ENCODE measurements at places on chromosomes 6 and 20.

- DNase-seq, result no peak
Observed at GRCh38 chr6:107318100-107318736, 141.1 kb downstream of the PDSS2 start.

- DNase-seq, result no peak
Observed at GRCh38 chr6:18492972-18493371, 105.8 kb downstream of the RNF144B start.

GRCh38 chr6:25851961-25852360, 20.1 kb upstream of the SLC17A1 start:
- DNase-seq, result no peak

GRCh38 chr6:169725125-169726048, 1.1 kb upstream of the PHF10 start:
- no peak for DNase-seq

DNA sequence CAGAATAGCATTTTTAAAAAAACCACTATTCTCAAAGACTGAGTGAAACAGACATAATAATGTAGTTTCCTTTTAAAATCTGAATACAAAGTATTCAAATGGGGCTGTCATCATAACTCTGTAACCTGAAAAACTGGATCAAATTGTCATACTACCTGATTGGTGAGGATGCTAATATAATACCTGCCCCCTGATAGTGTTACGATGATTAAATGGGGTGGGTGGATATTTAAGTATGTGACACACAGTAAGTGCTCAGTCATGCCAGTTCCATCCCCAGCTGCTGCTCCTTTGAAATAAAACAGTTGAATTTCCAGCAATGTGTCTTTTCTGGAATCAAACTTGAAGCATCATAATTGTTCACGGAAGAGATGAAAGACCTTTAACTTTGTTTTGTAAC, 8.9 kb downstream of the HTR1B start:
- DNase-seq, result no peak

DNA sequence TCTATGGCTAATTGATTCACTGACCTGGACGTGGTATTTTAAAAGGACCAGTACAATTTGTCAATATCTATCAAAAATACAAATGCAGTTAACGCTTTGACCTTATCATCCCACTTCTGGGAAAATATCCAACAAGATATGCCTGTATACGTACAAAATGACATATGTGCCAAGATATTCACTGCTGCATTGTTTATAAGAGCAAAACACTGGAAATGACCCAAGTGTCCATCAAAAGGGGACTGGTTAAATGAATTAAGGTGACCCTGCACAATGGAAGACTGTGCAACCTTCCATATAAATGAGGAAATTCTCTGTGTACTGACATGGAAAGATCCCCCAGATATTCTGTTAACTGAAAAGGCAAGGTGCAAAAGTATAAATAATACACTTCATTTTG, 13.9 kb downstream of the TRAM2 start:
- DNase-seq, result no peak

DNA sequence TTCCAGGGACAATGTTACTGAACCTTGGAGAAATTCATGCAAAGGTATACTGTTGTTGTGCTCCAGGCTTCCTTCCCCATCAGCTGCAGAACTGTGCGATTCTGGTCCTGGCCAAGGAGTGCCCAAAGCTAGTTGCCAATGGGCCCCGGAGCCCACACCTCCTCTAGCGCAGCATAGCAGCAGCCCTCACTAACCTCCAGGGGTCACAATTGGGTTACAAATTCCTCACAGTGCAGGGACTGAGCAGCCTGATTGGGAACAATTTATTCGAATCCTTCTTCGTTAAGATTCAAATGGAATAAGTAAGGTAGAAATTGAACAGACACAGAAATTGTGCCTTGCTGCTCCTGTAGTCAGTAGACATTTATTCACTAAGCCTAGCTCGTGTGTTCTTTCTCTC, 284.9 kb downstream of the PRKN start:
- DNase-seq, result no peak

DNA sequence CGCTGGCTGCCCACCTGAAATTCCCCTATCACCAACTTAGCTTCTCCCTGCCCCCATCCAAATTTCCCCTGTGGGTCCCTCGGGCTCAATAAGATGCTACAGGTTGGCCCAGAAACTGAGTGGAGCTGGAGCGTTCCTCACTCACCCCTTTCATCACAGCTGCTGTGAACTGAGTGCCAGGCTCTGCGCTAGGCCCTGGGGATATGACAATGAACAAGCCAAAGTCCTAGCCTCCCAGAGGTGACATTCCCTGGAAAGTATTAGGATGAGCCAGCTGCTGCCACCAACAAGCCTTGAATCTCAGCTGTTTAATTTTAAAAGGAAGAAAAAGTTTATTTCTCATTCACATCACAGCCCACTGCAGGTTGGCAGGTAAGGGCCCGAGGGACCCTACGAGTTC, 86.6 kb upstream of the EYA2 start:
- no peak for DNase-seq

DNA sequence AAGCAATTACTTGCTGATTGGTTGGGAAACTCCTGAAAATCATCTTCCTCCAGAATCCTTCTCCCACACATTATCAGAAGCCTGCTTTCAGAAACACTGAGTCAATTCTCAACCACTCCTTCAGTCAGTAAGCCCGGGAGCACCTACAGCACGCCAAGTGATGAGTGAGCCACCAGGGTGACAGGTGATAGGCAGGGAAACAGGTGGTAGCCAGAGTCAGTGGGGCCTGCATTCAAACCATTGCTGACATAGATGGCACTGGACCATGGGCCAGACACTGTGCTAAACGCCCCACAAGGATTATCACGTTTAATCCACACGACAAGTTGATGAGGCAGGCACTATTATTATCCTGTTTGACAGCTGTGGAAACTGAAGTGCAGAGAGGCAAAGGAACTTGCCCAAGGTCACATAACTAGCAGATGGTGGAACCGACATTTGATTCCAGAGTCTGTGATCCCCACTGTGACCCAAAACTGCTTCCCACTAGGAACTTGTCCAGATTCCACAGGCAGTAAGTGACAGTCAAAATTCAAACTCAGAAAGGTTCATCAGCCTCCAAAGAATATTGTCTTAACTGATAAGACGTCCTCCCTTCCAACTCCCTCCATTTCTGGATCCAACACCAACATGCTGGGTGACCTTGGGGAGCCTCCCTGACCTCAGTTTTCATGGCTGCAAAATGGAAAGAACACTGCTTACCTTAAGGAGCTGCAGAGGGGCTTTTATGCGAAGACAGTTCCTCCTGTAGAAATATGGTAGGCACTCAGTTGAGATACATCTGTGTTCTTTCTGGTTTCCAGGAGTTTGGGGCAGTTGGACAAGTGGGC, 23.9 kb upstream of the TOP1 start:
- no peak for DNase-seq

GRCh38 chr20:43751167-43752050, 24.6 kb upstream of the GTSF1L start:
- DNase-seq, result no peak

DNA sequence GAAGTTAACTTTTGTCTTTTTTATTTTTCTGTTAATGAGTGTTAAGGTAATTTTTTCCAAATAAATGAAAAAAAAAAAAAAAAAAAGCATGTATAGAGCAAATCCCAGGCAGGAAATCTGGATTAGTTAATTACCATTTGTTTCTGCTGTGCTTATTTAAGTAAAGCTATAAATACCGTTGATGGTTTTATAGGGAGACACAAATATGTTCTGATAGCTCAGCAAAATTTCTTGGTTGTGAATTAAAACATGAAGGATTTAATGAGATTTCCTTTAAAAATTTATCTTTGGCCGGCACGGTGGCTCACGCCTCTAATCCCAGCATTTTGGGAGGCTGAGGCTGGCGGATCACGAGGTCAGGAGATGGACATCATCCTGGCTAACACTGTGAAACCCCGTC, 189.4 kb downstream of the CD109 start:
- no peak for DNase-seq

DNA sequence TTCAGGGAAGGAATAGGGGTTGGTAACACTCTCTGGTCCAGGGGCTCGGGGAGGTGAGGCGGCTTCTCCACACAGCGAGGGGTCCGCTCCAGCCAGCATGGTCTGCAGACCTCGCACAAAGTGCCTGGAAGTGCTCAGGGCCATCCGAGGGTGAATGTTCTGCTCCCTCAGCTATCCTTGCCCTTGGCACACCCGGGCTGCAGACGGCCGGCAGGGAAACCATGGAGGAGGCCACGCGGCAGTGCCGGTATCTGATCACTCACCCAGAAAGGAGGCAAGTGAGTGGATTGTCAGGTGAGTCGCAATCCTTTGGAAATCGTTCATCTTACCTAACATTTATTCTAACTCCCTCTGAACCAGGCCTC, 62.0 kb downstream of the DLL1 start:
- no peak for DNase-seq

- no peak for DNase-seq
Observed at GRCh38 chr6:122198922-122199321, 200.5 kb upstream of the HSF2 start.

GRCh38 chr6:27874016-27874415, 38.2 kb downstream of the OR2B2 start:
- no peak for DNase-seq

GRCh38 chr6:42073287-42073686, 23.0 kb downstream of the TAF8 start:
- DNase-seq, result no peak

DNA sequence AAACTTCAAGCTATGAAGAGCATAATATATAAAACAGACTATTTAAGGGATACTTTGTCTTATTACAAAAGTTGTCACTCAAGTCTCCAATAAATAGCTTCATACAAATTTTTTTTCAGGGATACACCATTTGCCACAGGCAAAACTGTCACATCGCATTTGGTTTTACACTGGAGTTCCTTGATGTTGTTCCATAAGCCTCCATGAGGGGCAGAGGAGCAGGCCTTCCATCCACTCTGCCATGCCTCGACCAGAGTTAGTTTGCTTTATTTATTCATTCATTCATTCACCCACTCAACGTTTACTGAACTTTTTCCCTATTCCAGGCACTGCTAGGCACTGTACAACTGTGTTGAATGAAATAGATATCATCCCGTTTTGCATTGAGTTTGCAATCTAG, 246.6 kb downstream of the PHF3 start:
- DNase-seq, result no peak

DNA sequence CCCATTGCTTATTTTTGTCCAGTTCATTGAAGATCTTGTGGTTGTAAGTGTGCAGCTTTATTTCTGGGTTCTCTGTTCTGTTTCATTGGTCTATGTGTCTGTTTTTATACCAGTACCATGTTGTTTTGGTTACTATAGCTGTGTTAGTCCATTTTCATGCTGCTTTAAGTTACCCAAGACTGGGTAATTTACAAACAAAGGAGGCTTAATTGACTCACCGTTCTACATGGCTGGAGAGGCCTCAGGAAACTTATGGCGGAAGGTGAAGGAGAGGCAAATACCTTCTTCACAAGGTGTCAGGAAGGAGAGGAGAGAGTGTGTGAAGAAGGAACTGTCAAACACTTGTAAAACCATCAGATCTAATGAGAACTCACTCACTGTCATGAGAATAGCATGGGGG, 29.9 kb upstream of the FERMT1 start:
- DNase-seq, result no peak

- no peak for DNase-seq
Observed at GRCh38 chr6:167977717-167978467, 19.6 kb upstream of the KIF25 start.

- DNase-seq, result no peak
Observed at GRCh38 chr6:121223930-121224329, 110.3 kb downstream of the TBC1D32 start.

DNA sequence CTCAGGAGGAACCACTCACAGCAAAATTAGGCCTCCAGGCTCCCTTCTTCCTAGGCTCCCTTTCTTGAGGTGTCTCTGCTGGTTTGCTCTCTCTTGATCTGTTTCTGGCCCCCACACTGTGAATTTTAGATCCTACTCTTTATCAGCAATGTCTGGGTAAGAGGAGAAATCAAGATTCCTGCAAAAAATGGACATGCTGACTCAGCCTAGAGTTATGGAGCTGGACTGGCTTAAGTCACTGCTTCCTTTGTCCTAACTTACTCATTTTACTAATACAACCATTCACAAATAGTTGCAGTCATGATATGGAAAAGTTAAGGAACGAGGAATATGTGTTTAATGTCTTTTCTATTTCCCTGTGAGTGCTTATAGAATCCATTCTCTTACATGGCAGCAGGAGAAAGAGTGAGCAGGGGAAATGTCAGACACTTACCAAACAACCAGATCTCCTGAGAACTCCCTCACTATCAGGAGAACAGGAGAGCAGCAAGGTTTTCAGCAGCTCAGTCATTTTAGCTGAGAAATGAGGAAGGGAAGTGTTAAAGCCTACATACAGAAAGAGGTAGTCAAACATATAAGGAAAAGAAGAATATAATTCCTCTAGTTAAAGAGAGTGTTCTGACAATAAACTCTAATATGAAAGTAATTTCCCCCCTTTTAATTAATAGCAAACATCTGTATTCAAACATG, 160.8 kb downstream of the PDE7B start:
- no peak for DNase-seq

DNA sequence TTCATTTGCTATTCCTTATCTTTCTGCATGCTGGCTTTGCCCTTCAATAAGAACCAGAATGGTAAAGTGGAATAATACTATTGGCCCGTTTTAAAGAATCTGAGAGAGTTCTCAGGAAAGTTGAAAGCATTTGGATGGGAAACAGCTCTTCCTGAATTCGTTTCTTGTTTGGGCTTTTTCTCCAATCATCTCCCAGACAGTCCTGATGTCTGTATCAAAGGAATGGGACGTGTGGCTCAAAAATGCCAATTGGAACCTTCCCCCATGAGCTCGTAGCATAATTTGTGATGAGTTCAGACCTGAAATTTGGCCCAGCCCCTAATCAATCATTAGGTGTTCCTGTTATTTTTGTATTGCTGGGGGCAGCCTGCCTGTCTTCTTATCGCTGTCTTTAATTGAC, 75.8 kb upstream of the BACH2 start:
- DNase-seq, result no peak

DNA sequence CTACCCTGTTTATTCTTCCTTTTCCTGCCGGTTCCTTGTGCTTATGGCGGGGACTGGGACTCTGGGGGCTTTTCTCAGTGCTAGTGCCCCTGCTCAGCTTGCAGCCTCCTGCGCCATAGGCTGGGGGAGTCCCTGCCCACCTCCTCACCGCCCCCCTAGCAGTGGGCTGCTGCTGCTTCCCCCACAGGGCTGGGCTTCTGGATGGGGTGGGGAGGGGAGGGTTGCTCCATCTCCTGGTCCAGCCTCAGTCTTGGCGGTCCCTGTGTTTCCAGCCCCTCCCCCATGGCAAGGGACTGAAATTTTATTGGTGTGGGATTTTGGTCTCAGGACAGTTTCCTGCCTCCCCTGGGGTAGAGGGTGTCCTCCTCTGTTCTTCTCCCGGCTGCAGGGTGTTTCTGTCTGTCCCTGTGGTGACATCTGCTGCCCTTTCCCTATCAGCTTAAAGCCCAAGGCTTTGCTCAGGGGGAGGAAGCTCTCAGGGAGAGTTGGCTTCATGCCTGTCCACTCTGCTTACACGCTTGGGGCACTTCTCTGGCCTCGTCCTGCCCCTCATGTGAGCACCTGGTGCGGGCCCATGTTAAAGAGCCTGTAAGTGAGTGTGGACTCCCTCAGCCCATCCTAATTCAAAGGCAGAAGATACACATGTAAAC, 100.6 kb downstream of the HIVEP1 start:
- DNase-seq, result no peak

- DNase-seq, result no peak
Observed at GRCh38 chr6:34093854-34094430, 51.9 kb downstream of the GRM4 start.

- DNase-seq, result no peak
Observed at GRCh38 chr20:53994088-53994487, 76.3 kb downstream of the BCAS1 start.

- DNase-seq, result no peak
Observed at GRCh38 chr6:25946631-25947030, 16.0 kb upstream of the TRIM38 start.
